ENCODE measurements at places on chromosomes 7 and 10.

- no peak for DNase-seq
These were observed 15.5 kb downstream of the CARD11 start for GRCh38 chr7:3028071-3028757.

- no peak for DNase-seq
These were observed 9.2 kb downstream of the ITPRIP start for GRCh38 chr10:104328896-104329710.

DNA sequence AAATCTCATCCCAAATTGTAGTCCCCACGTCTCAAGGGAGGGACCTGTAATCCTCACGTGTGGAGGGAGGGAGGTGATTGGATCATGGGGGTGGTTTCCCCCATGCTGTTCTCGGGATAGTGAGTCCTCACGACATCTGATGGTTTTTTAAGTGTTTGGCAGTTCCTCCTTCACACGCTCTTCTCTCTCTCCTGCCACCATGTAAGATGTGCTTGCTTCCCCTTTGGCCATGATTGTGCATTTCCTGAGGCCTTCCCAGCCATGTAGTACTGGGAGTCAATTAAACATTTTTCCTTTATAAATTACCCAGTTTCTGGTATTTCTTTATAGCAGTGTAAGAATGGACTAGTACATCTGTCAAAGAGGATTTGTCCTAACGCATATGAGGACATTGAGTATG lies 59.5 kb downstream of the RGS10 start:
- no peak for DNase-seq

- no peak for DNase-seq
These were observed 35.4 kb upstream of the FAM133B start for GRCh38 chr7:92625617-92626016.

- DNase-seq = no peak
These were observed 36.3 kb upstream of the EXOC6 start for GRCh38 chr10:92811986-92812385.
